ENCODE measurements at places on chromosomes 6 and 20. TPM values are rescaled to one million over a fixed set of nuclear protein-coding genes. Genes with fewer than 3 reads are reported as not detected.

TCF15 gene
- not detected for total RNA-seq

NT5DC1 gene
- 44.7 TPM for total RNA-seq

BPIFA2 gene
- total RNA-seq: not detected

EFCAB8 gene
- 0.94 TPM for total RNA-seq

NHSL1 gene
- 0.38 TPM for total RNA-seq

GPX5 gene
- not detected for total RNA-seq

HLA-DQB1 gene
- total RNA-seq: 9.5 TPM

RHAG gene
- total RNA-seq: not detected

C20orf144 gene
- total RNA-seq: 0.32 TPM

ESR1 gene
- total RNA-seq: 0.15 TPM

OR2B6 gene
- not detected for total RNA-seq

SPTLC3 gene
- total RNA-seq: 0.08 TPM

VSTM2L gene
- not detected for total RNA-seq

ARMH2 gene
- total RNA-seq: not detected

ID1 gene
- total RNA-seq: 0.44 TPM

FAM83B gene
- total RNA-seq: not detected

DNMT3B gene
- total RNA-seq: 1.5 TPM

FRK gene
- 0.06 TPM for total RNA-seq

ENPP3 gene
- 0.84 TPM for total RNA-seq

UNC93A gene
- not detected for total RNA-seq

RSPH4A gene
- total RNA-seq: not detected

NCOA3 gene
- 86.2 TPM for total RNA-seq

ZBTB46 gene
- total RNA-seq: 0.25 TPM

GGTLC1 gene
- not detected for total RNA-seq

SLC44A4 gene
- not detected for total RNA-seq

PI16 gene
- not detected for total RNA-seq

SLC25A27 gene
- 1.5 TPM for total RNA-seq

MUC21 gene
- total RNA-seq: not detected

HLA-DRA gene
- total RNA-seq: 12.9 TPM

C6orf163 gene
- total RNA-seq: 0.95 TPM

TMC2 gene
- not detected for total RNA-seq

TNF gene
- 161 TPM for total RNA-seq

C20orf202 gene
- not detected for total RNA-seq

SLC22A3 gene
- not detected for total RNA-seq

ZC2HC1B gene
- not detected for total RNA-seq

All from activated CD8-positive, alpha-beta memory T cell treated with anti-CD3 and anti-CD28 coated beads for 36 hours (primary cell).